ENCODE measurements at places on chromosomes 12 and 14. TPM values are rescaled to one million over a fixed set of nuclear protein-coding genes. Genes with fewer than 3 reads are reported as not detected.

Gene MMP17
- 16.4 TPM for total RNA-seq

Gene CFAP251
- 1.1 TPM for total RNA-seq

Gene SERPINA9
- not detected for total RNA-seq

Gene CLECL1
- not detected for total RNA-seq

Gene IKZF4
- total RNA-seq: 0.38 TPM

Gene KRT71
- total RNA-seq: not detected

Gene DUSP6
- 246 TPM for total RNA-seq

Gene ANO2
- 33.1 TPM for total RNA-seq

Gene ABCD2
- total RNA-seq: not detected

Gene VIPAS39
- total RNA-seq: 31.0 TPM

Gene SERPINA1
- total RNA-seq: not detected

Gene DNAI7
- total RNA-seq: not detected

Gene ZDHHC22
- total RNA-seq: not detected

Gene IL22
- not detected for total RNA-seq

Gene CD163L1
- 3.8 TPM for total RNA-seq

Gene LRP1
- total RNA-seq: 46.5 TPM

Gene KCNMB4
- 1.0 TPM for total RNA-seq

Gene SMIM41
- not detected for total RNA-seq

Gene VTI1B
- total RNA-seq: 75.7 TPM

Gene TEAD4
- total RNA-seq: 25.7 TPM

Gene NUP37
- 35.0 TPM for total RNA-seq

Gene IFNG
- not detected for total RNA-seq

Gene MORN3
- 1.1 TPM for total RNA-seq

Gene IFNG-AS1
- not detected for total RNA-seq

Gene LRP1-AS
- not detected for total RNA-seq

Gene NRIP2
- not detected for total RNA-seq

Gene HOXC12
- total RNA-seq: not detected

Gene NINJ2
- total RNA-seq: 0.90 TPM

Gene KLRC1
- total RNA-seq: not detected

Gene A2M
- 31.1 TPM for total RNA-seq

Gene OLR1
- not detected for total RNA-seq

Gene SSTR1
- total RNA-seq: 0.09 TPM

Gene DEPDC4
- total RNA-seq: 0.54 TPM
